ENCODE measurements at places on chromosomes 5 and 9. TPM values are rescaled to one million over a fixed set of nuclear protein-coding genes. Genes with fewer than 3 reads are reported as not detected.

Gene DMRTA1
- 0.77 TPM for total RNA-seq

GRCh38 chr9:138064547-138064946 lies 187.0 kb downstream of the CACNA1B start:
- DNase-seq = no peak

- no peak for DNase-seq
Measured at GRCh38 chr5:90477073-90477472, 2.4 kb downstream of the POLR3G start.

Gene PCDHB9
- total RNA-seq = 1.8 TPM

- DNase-seq = no peak
Measured at GRCh38 chr9:35734096-35734495, 1.6 kb downstream of the CREB3 start.

Gene PCDHA12
- total RNA-seq = 6.1 TPM

Gene WDR38
- total RNA-seq = not detected

DNA sequence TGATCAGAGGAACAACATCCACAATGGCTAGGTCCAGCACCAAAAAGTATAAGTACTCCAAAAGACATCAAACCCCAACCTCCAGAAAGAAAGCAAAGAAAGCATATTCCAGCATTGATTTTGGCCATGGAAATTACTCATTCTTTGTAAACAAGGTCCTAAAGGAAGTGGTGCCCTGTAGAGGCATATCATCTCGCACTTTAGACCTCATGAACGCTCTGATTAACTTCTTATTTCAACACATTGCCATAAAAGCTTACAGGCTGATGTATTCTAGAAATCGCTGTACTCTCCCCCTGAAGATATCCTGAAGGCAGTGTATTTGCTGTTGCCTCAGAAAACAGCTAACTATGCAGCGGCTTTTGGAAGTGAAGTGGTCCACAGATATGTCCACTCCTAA lies 82.7 kb upstream of the TNPO1 start:
- DNase-seq = no peak

Gene IGIP
- 7.5 TPM for total RNA-seq

DNA sequence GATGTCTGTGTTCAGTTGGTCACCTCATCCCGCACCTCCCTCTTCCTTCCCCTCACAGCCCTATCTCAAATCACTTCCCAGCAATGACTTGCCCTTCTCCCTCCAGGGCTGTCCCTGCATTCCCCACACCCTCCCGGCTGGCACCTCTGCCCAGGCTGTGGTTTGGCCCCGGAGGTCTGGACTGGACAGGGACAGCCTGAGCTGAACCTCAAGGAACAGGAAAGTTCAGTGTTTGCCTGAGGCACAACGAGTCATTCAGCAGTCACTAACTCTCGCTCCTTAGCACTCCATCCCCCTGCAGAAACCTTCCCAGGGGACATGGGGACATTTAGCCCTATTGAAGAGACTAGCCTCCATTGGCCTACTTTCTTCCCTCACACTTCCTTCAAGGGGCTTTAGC lies 58.3 kb upstream of the MAP3K1 start:
- DNase-seq = peak; percentile 31

Gene GPX3
- total RNA-seq = not detected

Gene PAPPA
- total RNA-seq = 7.0 TPM

Gene CEP72
- total RNA-seq = 16.4 TPM

- no peak for DNase-seq
Measured at GRCh38 chr9:90726215-90726614, 75.4 kb upstream of the SYK start.

- no peak for DNase-seq
Measured at GRCh38 chr5:150411245-150411979, 1.3 kb downstream of the CD74 start.

Gene PFN3
- not detected for total RNA-seq

GRCh38 chr5:67400752-67401151 lies 204.2 kb upstream of the CD180 start:
- DNase-seq = peak; percentile 9

DNA sequence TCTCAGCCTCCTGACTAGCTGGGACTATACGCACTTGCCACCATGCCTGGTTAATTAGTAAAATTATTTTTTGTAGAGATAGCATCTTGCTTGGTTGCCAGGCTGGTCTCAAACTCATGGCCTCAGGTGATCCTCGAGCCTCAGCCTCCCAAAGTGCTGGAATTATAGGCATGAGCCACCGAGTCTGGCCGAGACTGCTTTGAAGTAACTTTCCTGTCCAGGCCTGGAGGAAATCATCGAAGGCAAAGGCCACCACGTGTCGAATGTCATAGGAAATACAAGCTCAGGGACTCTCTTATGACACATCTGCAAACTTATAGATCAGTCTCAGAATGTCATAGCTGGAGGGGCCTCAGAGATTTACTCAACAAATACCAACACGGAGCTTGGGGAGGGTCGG lies 25.1 kb downstream of the RAPGEF1 start:
- no peak for DNase-seq

Gene MRPL50
- 15.4 TPM for total RNA-seq

Gene HTR4
- not detected for total RNA-seq

- DNase-seq = peak; percentile 63
Measured at GRCh38 chr5:140042643-140043507, at the start of gene NRG2. Gene NRG2 (minus strand): TSS chr5:140043299.

GRCh38 chr5:180323941-180324600 lies 29.1 kb downstream of the GFPT2 start:
- DNase-seq = peak; percentile 89

Gene DBH
- total RNA-seq = not detected

Gene SHISAL2B
- not detected for total RNA-seq

DNA sequence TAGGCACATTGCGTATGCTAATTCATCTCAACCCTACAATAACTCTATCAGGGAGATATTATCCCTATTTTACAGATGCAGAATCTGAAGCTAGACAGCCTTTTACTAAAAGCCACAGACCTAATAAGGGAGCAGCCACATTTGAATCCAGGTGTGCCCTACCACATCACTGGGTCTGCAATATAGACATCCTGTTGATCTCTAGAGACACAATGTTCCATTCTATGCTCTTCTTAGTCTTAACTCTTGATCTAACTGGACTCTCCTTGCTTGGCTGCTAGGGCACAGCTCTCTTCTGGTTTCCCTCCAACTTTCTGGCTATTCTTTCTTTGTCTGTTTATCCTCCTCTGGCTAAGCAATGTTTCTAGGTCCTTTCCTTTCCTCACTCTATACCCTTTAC lies 1.4 kb upstream of the SPATA6L start:
- DNase-seq = no peak

DNA sequence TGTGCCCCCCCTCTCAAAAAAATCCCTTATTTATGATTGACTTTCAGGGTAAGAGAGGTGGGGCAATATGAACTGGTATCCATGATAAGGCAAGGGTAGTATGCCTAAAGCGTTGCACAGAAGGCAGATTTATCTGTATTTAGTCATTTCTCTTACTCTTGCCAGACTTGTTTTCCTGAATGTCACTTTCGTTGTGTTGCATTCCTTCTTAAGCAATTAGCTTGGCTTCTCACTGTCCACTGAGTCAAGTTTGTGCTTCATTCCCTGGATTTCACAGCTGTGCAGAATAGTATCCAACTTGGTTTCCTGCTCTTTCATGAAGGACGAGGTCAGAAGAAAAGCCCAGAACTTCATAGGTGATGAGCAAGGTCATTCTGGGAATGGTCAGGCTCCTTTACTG lies 301.5 kb upstream of the ACTBL2 start:
- DNase-seq = no peak

DNA sequence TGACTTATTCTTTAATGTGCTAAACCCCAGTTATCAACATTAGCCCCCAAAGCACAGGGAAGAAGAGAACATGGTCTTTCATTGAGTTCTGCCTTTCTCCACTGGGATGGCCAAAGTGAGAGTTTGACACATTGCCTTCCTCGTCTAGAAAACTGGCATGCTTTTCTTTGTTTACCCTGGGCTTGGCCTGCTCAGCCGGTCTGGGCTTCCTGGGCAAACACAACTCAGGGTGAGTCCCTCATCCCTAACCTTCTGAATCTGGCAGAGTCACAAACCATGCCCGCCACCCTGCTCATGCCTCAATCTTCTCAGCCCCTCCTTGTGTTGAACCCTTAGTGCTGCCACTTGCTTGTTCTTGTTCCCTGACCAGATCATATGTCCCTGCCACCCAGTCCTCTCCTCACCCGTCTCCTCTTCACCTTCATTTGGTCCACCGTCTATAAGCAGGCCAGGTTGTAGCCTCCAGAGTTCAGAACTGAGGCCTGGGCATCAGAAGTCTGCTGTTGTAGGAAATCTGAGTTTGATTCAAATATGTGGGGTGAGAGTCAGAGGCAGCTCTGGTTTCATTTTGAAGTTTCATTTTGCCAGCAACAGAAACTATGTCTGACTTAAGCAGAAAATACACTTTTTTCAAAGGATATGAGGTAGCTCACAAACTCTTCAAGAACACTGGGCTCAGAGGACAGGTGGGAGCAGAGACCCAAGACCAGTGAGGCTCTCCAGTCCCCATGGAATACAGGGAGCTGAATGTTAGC lies 217.6 kb downstream of the NDUFS4 start:
- DNase-seq = no peak

Gene GLT6D1
- not detected for total RNA-seq

GRCh38 chr9:137240318-137240840 lies 708 bp upstream of the TUBB4B start:
- DNase-seq = peak; percentile 71

GRCh38 chr5:69492923-69493395 lies 369 bp downstream of the OCLN start:
- DNase-seq = peak; percentile 37

GRCh38 chr9:131528186-131528585 lies 2.9 kb downstream of the UCK1 start:
- no peak for DNase-seq

DNA sequence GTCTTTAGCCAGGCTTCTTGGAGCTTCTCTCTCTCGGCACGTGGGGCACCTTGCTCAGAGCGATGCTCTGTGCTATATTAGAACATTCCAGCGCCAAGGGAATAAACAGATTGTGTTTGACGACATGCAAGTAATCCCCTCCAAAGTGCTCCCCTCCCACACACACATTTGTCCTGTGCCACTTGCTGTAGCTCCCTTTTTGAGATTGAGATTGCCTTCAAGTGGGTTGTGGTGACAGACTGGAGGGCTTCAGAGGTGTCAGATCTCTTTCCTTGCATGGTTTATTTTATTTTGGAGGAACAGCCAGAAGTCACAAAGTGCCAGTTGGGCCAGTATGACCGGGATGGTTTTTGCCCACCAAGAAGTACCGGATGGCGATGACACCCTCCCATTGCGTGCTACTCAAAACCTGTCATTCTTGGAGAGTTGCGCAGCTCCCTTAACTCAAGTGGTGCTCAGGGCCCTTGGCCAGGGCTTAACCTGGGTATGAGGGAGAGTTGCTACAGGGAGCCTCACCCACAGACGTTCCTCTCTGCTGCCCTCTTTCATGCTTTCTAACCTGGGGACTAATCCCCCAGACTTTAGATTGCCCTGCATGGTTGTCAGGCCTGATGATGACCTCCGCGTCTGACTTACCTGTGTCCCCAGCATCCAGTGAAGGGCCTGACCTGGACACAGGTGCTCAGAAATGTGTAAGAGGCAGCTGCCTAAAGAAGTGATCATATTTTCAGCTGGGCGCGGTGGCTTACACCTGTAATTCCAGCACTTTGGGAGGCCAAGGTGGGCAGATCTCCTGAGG lies 18.8 kb upstream of the RPL26L1 start:
- DNase-seq = no peak

DNA sequence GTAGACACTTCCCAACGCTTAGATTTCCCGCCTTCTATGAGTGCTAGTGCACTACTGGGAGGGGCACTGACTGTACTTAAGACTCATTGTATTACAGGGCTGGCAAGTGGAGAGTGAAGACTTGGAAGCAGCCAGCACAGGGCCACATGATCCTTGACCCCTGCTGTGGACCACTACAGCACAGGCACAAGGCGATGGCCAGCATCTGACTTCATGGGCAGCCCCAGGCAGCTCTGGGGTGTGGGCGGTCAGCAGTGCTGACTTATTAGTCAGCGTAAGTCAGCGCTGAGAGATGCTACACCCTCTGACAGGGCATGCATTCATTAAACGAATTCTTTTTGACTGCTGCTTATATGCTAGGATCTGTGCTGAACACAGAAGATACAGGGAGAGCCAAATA lies 9.3 kb downstream of the SLC46A2 start:
- peak; percentile 45 for DNase-seq

Gene PHF24
- not detected for total RNA-seq

GRCh38 chr5:88729084-88729828 lies 153.7 kb downstream of the MEF2C start:
- peak; percentile 73 for DNase-seq

- DNase-seq = no peak
Measured at GRCh38 chr9:130337318-130337717, 71.8 kb downstream of the HMCN2 start.

DNA sequence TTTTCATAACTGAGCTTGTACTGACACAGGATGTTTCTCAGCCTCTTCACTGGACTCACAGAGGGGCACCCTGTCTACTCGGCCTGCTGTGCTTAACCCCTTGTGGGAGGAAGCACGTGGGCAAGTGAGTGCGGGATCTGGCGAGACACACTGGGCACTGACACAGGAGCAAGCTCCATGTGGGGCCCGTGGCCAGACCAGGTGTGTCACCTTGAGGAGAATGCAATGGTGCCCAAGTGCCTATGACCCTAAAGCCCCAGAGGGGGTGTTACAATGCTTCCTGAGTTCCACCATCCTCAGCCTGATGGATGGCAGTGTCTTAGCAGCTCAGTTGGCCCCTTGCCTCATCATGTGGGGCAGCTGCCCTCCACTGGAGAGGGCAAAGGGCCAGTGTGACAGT lies 128.9 kb downstream of the ALDH1A1 start:
- no peak for DNase-seq

Gene CDH18
- not detected for total RNA-seq

Gene RAI14
- 47.9 TPM for total RNA-seq

- DNase-seq = no peak
Measured at GRCh38 chr5:72006361-72006760, 100.9 kb upstream of the MAP1B start.

Gene PCDHB11
- total RNA-seq = 0.75 TPM

DNA sequence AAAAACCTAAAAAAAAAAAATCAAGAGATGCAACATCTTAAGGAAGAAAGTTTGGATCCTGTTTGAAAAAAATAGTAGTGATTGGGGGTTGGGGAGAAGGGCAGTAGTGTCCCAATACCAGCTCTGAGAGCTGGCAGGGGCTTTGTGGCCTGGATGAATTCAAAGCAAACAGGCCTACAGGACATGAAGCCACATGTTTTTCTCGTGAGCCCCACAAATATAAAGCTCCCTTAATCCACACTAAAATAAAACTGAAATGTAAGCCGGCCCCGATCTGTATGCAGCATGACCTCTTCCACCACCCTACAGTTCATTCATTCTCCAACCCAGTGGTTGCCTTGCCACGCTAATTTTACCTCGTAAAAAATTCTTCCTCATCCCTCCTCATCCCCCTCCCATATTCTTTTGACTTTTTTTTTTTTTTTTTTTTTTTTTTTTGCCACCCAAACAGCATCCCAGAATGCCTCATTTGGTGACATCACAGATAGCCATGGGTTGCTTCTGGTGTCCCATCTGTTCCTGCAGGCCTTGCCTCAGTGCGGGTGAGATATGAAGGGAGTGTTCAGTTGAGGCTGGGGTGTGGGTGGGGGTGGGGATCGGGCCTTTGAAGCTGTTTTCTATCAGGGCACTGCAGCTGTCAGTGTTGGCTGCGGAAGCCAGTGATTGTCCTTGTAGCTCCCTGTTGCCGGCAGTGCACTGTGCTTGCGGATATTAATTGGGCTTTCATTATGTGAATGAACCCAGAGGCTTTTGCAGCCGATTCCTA lies 81.6 kb upstream of the NFIB start:
- DNase-seq = no peak

Data from MCF 10A (cell line).